ENCODE measurements at places on chromosomes 12 and 14. TPM values are rescaled to one million over a fixed set of nuclear protein-coding genes. Genes with fewer than 3 reads are reported as not detected.

DNA sequence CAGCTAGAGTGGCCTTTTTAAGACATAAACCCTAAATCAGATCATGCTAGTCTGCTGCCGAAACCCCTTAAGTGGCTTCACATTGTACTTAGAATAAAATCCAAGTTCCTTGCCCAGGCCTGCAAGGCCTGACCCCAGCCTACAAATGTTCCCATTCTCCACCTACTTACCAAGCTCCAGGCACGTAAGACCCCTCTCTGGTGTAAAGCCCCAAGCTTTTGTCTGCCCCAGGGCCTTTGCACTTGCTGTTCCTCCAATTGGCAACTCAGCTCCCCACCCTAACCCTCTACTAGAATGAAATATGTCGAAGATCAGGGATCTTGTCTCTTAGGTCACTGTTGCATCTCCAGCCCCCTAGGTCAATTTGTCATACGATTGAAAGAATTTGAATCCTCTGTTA, 27.1 kb upstream of the MED13L start:
- no peak overlapping the region for H3K27ac ChIP-seq
- no peaks in the 10 kb centered on the region for H3K4me1 ChIP-seq
- no peaks in the 10 kb centered on the region for H3K27me3 ChIP-seq
- no peaks in the 10 kb centered on the region for H3K36me3 ChIP-seq
- no peak overlapping the region for H3K4me3 ChIP-seq

GRCh38 chr12:114834621-114835020, 150.6 kb upstream of the TBX3 start:
- H3K36me3 ChIP-seq: no peaks in the 10 kb centered on the region
- no peak for DNase-seq
- no peak overlapping the region for H3K27ac ChIP-seq
- H3K4me3 ChIP-seq: no peak overlapping the region

DNA sequence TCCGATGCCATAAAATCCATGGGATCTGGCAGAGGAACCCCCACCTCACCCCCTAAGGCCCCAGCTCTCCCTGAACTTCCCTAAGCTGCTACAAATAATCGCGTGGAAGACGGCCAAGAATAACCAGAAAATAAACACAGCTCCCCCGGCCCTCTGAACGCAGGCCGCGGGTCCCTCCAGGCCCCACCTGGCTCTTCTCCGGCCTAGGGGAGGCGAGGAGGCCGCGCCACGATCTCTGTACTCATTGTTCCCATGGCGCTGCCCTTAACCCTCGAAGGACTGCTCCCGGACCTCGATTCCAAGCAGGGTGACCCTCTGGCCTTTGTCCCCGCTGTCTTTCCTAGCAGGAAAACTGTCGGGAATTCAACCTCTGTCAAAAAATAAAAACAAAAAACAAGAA, 33.9 kb upstream of the TBX5 start:
- H3K27me3 ChIP-seq: peaks cover 61% of the 10 kb centered on the region
- no peaks in the 10 kb centered on the region for H3K36me3 ChIP-seq
- no peak for DNase-seq
- H3K4me3 ChIP-seq: no peak overlapping the region

DNA sequence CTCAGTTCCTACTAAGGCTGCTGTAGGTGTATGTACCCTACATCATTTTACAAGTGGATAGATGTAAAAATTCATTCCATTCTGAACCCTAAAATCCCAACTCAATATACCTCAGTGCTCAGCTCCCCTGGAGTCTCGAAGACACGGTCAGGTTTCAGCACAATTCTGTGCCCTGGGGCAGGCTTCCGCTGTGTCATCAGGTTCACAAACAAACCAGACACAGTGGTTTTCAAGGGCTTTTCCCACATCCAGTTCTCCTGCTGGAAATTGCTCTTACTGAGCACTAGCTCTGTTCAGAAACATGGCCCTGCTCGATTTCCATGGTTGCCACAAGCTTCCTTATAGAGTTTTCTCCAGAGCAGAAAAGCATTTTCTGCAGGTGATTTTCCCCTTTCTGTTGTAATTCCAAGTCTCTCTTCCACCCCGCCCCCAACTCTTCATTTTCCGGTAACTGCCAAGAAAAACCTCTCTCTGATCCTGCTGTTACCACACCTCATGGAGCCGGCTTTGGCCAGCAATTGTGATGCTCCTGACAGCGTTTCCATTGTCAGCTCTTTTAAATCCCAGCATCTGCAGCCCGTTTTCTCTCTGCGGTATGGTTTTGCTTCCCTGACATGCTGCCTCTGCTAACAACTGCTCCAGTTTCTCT, 483.0 kb upstream of the CCDC196 start:
- H3K27ac ChIP-seq: no peak overlapping the region
- DNase-seq: no peak
- H3K4me3 ChIP-seq: no peak overlapping the region
- H3K4me1 ChIP-seq: no peaks in the 10 kb centered on the region

GRCh38 chr12:128789356-128789929, 34.3 kb downstream of the SLC15A4 start:
- peaks cover 17% of the 10 kb centered on the region for H3K36me3 ChIP-seq
- H3K27ac ChIP-seq: no peak overlapping the region
- no peak overlapping the region for H3K4me3 ChIP-seq

- no peaks in the 10 kb centered on the region for H3K27me3 ChIP-seq
- H3K36me3 ChIP-seq: peaks cover 38% of the 10 kb centered on the region
- H3K27ac ChIP-seq: no peak overlapping the region
Measured at GRCh38 chr14:81208489-81208888, 12.3 kb downstream of the GTF2A1 start.

- H3K4me1 ChIP-seq: peaks cover 3% of the 10 kb centered on the region
- no peaks in the 10 kb centered on the region for H3K36me3 ChIP-seq
- H3K27me3 ChIP-seq: peaks cover 6% of the 10 kb centered on the region
- peak within 1 kb of the TSS; percentile 62 for H3K27ac ChIP-seq
- H3K4me3 ChIP-seq: peak within 1 kb of the TSS; percentile 62
Measured at GRCh38 chr12:53954694-53955035, at the start of gene HOXC12. Gene HOXC12 (plus strand): TSS chr12:53954903. CDS start chr12:53954930, 27 bp downstream.

DNA sequence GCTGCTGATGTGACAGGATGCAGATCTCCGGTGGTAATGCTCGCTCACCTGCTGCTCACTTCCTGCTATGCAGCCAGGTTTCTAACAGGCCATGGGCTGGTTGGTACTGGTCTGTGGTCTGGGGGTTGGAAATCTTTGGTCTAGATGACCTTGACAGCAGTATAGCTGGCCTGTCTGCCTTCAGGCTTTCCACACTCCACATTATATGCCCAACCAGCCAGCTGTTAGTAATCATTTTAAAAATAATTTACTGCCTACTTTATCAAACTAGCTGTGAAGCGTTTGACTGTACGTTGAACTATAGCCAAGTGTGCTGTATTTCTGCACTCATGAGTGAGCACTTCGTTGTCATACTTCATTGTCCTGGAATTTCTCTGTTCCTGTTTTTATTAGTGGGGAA, 424.0 kb upstream of the GARIN6 start:
- no peak for DNase-seq
- peaks cover 22% of the 10 kb centered on the region for H3K27me3 ChIP-seq
- H3K4me3 ChIP-seq: no peak overlapping the region
- H3K36me3 ChIP-seq: no peaks in the 10 kb centered on the region

DNA sequence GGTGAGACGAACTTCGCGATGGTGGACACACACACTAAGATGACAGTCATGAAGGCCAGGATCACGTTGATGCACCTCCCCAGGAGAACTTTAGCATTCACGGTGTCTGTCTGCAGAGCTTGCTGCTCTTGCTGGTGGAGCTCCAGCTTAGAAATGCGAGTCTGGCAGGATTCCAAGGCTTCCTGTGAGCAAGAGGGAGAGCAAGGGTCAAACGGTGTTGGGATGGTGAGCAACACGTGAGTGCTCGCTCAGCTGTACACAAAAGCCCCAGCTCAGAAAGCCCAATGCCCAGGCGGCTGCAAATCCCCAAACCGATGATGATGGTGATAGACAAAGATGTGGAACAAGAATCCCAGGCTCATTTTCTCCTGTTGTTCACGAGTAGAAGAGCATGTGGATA, 78.8 kb downstream of the TMCC3 start:
- no peak overlapping the region for H3K27ac ChIP-seq
- no peaks in the 10 kb centered on the region for H3K4me1 ChIP-seq
- H3K36me3 ChIP-seq: no peaks in the 10 kb centered on the region
- peaks cover 7% of the 10 kb centered on the region for H3K27me3 ChIP-seq

- H3K36me3 ChIP-seq: no peaks in the 10 kb centered on the region
- DNase-seq: no peak
- H3K27ac ChIP-seq: no peak overlapping the region
- no peaks in the 10 kb centered on the region for H3K4me1 ChIP-seq
Measured at GRCh38 chr14:92436115-92436776, 77.3 kb upstream of the RIN3 start.

DNA sequence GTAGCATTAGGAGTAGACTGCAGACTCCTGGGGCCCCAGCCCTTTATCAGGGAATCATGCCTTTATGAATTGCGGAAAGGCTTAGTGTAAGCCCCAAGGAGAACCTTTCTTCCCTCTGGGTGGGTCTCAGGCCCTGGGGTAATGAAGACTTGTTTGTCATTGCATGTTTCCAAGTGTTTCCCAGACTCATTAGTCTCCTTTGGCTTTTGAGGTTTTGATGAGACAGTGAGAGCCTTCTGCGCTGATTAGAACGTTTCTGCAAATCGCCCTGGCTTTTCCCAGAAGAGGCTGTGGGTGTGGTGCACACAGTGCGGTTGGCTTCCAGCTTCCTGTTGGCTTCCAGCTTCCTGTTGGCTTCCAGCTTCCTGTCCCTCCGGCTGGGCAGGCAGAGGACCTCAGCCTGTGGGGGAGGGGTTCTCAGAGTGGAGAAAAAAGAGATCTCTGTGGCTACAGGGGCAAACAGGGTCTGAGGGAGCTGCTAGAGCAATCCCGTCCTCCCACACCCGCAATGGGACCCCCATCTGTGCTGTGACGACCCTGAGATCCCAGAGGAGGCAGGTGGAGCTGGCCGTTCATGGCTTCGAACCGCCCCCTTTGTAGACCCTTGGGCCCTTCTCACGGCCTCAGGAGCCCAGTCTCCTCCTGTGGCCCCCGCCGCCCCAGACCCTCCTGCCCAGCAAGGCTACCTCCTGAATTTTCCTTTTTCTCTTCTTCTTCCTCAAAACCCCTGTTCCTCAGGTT, 42.1 kb downstream of the GPR68 start:
- peaks cover 13% of the 10 kb centered on the region for H3K36me3 ChIP-seq
- H3K27ac ChIP-seq: no peak overlapping the region
- DNase-seq: peak; percentile 23
- H3K4me1 ChIP-seq: no peaks in the 10 kb centered on the region
- no peaks in the 10 kb centered on the region for H3K27me3 ChIP-seq
- H3K4me3 ChIP-seq: no peak overlapping the region

DNA sequence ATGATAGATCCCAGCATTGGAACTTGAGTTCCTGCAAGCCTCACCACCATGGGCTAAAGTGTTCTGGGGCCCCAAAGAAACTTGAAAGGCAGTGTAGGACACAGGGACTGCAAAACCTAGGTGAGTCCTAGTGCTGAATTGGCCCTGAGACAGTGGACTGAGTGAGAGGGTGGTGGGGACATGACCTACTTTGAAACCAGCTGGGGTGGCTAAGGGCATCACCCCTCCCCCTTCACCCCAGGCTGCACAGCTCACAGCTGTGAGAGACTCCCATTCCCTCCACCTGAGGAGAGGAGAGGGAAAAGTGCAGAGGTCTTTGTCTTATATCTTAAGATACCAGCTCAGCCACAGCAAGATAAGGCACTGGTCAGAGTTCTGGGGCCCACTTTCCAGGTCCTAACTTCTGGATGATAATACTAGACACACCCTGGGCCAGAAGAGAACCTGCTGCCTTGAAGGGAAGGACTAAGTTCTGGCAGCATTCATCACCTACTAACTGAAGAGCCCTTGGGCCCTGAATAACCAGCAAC, 62.5 kb downstream of the MAPKAPK5 start:
- H3K36me3 ChIP-seq: peaks cover 6% of the 10 kb centered on the region
- no peak for DNase-seq
- no peaks in the 10 kb centered on the region for H3K4me1 ChIP-seq

DNA sequence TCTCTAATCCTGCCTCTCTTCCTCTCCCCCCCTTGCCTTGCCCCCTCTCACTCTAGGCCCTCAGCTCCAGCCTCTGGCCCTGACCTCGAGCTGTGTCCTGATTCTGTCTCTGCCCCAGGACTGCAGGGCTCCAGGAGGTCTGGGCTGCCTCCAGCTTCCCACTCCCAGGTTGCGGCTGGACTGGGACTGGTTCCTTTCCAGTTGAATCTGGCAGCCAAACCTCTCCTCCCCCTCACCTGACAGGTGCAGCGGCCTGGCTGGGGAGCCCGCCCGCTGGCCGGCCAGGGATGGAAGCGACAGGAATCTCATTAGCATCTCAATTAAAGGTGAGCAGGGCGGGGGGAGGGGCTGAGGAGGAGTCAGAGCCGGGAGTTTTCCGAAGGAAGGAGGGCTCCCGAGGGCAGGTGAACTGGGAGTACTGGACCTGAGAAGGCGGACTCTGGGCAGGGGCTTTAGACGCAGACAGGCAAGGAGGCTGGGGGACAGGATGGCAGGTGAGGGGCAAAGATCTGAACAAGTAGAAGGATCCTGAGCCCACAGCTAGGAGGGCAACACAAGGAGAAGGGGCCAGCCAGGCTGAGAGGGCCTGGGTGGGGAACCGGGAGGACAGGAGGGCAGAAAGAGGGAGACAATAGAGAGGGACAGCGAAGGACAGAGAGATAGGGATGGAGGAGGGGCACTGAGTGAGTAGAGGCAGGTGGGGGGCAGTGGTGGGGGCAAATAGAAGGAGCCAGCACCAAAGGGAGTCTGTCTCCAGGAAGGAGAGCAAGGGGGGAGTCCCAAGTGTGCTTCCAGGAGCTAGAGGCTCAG, at the start of gene SCNN1A:
Gene SCNN1A (minus strand): TSS at position 295 of the 810 bp plus-strand sequence. CDS start 780 bp downstream, outside the sequence.
- no peak within 1 kb of the TSS for H3K4me3 ChIP-seq
- H3K4me1 ChIP-seq: peaks cover 8% of the 10 kb centered on the region
- H3K36me3 ChIP-seq: no peaks in the 10 kb centered on the region
- H3K27me3 ChIP-seq: no peaks in the 10 kb centered on the region
- no peak for DNase-seq

DNA sequence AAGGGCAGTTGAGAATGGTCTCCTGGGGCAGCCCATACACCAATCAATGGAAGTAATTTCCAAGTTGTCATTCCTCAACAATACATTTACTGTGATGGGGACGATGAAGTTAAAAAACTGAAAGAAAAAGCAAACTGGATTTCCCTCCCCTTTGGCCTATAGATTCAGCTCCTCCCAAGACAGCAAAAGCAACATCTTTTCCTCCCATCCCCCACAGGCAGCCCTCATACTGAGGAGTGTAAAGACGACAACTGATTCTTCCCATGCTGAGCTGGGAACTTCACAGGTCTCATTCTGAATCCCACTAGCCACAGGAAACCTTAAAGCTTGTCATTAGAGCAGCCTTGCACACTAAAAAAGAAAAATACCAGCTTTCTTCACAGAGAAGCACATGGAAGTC, 48.5 kb downstream of the PITPNM2 start:
- H3K4me1 ChIP-seq: peaks cover 5% of the 10 kb centered on the region
- no peak for DNase-seq
- no peaks in the 10 kb centered on the region for H3K27me3 ChIP-seq
- no peak overlapping the region for H3K4me3 ChIP-seq
- no peaks in the 10 kb centered on the region for H3K36me3 ChIP-seq

DNA sequence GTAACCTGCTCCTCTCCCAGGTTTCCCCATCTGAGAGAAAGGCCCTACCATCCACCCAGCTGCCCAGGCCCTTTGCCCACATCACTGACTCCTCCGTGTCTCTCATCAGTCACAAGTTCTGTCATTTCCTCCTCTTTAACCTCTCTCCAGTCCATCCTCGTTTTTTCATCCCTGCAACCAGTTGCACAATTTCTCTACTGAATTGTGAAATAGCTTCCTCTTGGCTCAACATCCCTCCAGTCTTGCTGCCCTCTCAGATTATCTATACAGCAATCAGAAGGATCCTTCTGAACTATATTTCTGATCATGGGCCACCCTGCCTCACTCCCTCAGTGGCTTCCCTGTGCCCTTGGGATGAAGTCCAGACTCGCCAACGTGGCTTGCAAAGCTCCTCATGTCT, 6.8 kb downstream of the FAM161B start:
- H3K4me3 ChIP-seq: no peak overlapping the region
- no peaks in the 10 kb centered on the region for H3K4me1 ChIP-seq
- H3K27ac ChIP-seq: no peak overlapping the region
- no peaks in the 10 kb centered on the region for H3K27me3 ChIP-seq

The RNU7-1 gene
- total RNA-seq: not detected

The KLHDC1 gene
- total RNA-seq: 1.3 TPM

The BEST3 gene
- 0.50 TPM for total RNA-seq

The OTOGL gene
- 0.73 TPM for total RNA-seq
